ENCODE measurements at places on chromosomes 4 and X.

GRCh38 chr4:47145630-47146029, 114.3 kb downstream of the GABRB1 start:
- no peak for DNase-seq

DNA sequence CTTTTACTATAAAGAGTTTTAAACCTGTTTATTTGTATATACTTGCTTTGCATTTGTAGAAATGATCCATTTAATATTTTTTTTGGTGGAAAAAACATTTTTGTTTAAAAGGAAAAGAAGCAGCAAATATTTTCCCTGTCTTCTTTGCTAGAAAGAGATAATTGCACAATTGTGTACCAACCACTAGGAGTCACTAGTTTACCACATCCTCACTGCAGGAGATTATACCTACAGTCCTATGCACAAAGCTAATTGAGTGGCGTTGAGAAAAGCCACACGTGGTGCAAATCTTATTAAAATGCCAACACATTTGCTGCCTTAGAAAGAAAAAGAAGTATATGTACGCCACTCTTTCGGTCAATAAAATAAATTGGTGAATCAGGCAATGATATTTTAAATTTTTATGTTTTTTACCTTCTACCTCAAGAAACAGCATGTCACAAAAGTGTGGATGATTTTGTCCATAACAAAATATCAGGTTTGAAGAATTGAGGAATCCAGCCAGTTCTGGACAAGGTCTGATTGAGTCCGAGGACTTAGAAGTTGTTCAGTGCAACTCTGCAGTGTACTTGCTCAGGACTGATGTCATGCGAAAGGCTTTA, 102.9 kb downstream of the GRXCR1 start:
- DNase-seq, result no peak

DNA sequence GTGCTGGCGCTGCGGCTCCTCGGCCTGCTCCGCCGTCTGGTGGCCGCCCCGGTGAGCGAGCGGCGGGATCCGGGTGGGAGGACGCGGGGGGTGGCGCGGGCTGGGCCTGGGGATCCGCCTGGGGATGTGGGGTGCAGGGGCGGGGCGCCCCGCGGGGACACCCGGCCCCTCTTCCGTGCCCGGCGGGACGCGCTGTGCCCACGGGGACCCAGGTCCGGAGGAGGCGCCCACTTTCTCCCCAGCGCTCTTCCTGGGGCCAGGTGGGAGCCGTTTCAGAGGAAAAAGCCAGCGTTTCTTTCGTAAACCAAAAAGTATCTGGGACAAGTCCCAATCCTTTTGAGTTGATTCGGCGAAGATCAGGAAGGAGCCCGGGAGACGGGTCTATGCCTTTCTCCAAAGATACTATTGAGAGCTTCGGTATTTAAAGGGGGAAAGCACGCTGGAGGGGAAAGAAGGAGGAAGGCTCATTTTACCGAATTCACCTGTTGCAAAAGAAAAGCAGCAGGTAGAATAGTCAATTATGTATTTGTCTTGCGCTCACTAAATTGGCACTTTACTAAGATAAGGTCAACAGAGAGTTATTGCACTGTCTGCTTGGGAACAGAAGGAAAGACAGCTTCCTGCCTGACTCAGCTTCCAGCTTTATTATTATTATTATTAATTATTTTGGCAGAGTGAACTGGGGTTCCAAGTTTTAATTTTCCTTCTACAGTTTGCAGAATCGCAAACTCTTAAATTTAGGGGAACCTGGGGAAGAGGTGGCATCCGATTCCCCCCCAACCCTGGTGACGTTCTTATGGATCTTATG, 81.5 kb upstream of the CD99 start:
- DNase-seq, result no peak

GRCh38 chr4:3524920-3525319, 7.3 kb downstream of the LRPAP1 start:
- no peak for DNase-seq

GRCh38 chrX:138923805-138924204, 212.3 kb upstream of the FGF13 start:
- DNase-seq, result no peak

DNA sequence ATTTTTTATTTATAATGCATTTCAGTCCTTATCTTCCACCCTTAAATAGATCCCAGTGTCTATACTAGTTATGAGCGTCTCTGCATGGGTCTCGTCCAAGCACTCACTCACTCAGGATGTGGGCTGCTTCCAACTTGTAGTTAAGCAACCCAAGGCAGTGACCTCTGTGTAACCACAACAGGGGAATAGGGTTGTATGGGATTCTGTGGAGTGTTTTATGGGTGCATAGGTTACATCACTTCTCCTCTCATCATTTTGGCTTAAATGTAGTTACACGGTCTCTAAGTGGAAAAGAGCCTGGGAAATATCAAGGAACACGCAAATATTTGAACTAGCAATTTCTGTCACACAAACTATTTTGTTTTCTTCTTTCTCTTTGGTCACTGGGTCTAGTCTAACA, 931.0 kb downstream of the STIM2 start:
- no peak for DNase-seq

DNA sequence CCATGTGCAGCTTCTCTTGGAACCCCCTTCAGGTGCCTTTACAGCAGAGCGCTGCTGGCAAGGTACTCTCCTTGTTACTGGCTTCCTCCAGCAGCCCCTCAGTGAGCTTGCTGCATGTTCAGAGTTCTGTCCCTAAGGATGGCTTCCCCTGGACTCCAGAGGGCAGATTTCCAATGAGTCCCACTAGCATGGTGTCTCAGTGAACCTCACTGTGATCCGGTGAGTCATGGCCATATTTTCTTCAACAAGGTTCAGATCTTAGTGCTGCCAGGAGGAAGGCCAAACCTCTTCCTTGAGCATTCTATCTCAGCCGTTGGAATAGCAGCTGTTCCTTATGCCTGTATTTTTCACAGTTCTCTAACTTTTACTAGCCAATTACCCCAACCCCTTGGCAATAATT, 98.8 kb downstream of the CASK start:
- no peak for DNase-seq

GRCh38 chr4:56530269-56531148, 24.9 kb downstream of the ARL9 start:
- peak; percentile 55 for DNase-seq

- no peak for DNase-seq
Measured at GRCh38 chrX:15298780-15299179, 16.7 kb downstream of the ASB11 start.

DNA sequence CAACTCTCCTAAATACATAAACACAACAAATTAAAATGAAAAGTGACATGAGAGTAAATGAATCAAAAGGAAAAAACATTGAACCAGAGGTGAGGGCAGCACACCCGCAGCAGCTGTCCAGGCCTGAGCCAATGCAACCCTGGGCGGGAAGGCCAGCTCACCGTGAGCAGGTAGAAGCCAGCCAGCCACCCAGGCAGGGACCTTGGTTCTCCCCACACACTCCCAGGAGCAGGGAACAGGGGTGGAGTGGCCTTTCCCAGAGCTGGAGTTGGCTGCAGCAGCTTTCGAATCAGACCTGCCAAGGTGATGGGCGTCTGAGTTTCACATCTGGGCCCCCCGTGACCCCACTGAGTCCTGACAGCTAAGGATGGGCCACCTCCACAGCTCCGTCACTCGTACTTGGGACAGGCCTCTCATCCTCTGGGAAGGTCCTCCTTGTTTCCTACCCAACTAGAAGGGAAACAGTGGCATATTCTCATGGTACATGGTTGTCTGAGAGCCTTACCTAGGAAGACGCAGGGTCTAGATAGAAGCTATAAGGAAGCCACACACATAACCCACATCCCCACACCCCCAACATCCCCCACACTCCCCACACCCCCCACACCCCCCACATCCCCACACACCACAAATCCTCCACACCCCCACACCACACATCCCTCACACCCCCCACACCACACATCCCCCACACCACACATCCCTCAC, 172.2 kb downstream of the DCLK2 start:
- DNase-seq, result no peak

- DNase-seq, result no peak
Measured at GRCh38 chr4:79585834-79586233, 177.8 kb upstream of the GK2 start.

DNA sequence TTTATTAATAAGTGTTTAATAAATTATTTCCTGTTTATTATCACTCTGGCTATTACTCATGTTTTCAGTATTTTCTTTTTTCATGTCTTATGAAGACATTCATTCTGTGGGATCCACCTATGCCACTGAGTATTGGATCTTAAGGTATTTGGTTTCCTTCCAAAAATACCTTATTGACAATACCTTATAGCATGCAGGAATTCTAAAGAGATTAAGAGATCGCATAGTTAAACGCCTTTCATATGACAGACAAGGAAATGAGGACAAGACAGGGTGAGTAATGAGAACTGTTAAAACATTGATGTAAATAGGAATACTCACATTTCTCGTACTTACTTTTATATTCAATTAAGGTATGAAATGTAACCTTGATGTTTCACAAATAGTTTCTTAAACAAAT, 38.2 kb upstream of the TMPRSS11B start:
- no peak for DNase-seq

- DNase-seq, result no peak
Measured at GRCh38 chr4:60799214-60799613, 400.9 kb upstream of the ADGRL3 start.

- no peak for DNase-seq
Measured at GRCh38 chr4:8079031-8079885, 79.4 kb downstream of the ABLIM2 start.

GRCh38 chrX:150060406-150060805, 122.1 kb upstream of the EOLA2 start:
- no peak for DNase-seq

DNA sequence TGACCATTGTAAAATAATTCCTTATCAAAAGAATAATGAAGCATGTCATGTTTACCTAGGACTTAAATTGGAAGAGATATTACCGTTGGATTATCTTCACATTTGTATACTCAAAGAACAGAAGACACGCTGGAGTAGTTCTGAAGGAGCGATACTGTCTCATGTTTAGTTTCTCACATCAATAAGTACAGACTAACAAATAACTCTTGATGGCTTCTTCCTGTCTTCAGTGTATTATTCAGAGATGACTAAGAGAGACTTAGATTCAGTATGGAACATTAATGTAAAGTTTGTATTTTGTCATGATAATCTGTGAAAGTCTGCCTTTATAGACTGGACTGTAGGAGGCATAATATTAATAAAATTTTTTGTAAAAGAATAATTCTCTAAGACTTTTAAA, 72.7 kb downstream of the SPRY1 start:
- no peak for DNase-seq

All from stimulated activated CD8-positive, alpha-beta memory T cell treated with anti-CD3 and anti-CD28 coated beads, Interleukin-7, amount 100 ng/mL, for 1 hour (primary cell).